Esophagus squamous epithelium (tissue), 5 donors: ENCODE measurements at places on chromosomes 6 and 20.

DNA sequence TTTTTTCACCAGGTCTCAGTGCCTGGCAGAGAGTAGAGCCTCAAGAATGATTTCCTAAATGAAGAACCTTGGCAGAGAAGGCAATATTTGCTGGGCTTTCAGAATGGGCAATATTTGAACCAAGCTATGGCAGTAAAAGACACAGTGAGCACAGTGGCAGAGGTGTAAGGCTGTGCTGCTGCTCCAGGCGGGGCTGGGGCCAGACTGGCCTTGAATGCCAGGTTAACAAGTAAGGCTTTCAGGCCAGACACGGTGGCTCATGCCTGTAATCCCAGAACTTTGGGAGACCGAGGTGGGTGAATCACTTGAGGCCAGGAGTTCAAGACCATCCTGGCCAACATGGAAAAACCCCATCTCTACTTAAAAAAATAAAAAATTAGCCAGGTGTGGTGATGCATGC lies 8.5 kb upstream of the MYL9 start:
- no peak for DNase-seq

DNA sequence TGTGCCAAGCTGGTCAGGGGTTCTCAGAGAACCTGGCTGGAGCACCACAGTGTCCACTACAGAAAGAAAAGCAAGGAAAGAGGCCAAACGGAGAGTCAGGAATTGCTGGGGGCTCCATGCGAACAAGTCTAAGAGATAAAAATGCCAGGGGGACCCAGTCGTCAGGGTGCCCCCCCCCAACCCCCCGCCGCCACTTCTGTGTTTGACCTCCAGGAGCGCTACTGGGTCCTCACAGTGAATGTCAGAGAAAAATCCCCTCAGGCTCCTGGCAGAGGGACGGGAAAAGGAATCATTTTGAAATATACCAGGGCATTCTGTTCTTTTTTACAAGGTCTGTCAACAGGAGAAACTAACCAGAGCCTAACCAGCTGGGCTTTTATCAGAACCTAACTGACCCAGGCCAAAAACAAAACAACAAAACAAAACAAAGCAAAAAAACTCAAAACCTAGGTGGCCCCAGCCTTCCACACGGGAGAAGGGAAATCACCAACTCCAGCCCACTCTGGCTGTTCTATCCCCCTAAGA lies 17.9 kb upstream of the NELFCD start:
- no peak for DNase-seq

DNA sequence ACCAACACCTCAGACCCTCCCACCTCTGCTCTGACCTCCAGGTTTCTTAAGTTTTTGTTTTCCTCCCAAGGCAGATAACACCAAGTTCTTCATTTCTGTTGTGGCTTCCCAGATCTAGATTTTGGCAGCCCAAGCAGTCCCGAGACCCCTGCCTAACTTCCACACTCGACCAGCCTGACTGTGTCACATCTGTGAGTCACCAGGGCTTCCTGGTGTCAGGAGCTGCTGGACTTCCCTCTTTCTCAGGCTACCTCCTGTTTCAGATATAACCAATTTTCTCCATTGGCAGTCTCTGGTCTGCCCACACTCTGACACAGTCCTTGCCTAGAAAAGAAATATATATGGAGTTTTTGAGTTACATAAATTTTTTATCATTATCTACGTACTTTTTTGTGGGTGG lies 46.1 kb upstream of the CCN6 start:
- no peak for DNase-seq

GRCh38 chr6:11083956-11084355 lies 9.7 kb upstream of the SMIM13 start:
- no peak for DNase-seq

GRCh38 chr20:23224806-23225205 lies 125.8 kb upstream of the NXT1 start:
- DNase-seq: no peak

GRCh38 chr6:164133095-164133494 lies 718.6 kb downstream of the QKI start:
- DNase-seq: no peak

- DNase-seq: no peak
Measured at GRCh38 chr20:39861381-39861780, 827.7 kb downstream of the MAFB start.

DNA sequence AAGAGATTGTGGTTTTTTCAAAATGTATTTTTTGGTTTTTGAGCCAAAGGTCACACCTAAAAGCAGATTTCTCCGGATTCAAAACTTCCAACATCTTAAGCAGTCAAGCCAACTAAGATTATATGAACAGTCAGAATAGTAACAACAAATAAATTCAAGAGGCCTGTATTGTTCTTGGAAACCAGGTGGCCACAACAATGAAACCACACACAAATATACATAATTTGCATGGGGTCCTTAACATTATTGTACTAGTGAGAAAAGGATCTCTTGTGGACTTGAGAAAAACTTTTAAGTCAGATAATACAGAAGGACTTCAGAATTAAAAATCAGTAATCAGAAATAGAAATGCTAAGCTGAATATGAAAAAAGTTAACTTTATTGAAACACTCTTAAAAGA lies 40.6 kb downstream of the NOL7 start:
- no peak for DNase-seq

DNA sequence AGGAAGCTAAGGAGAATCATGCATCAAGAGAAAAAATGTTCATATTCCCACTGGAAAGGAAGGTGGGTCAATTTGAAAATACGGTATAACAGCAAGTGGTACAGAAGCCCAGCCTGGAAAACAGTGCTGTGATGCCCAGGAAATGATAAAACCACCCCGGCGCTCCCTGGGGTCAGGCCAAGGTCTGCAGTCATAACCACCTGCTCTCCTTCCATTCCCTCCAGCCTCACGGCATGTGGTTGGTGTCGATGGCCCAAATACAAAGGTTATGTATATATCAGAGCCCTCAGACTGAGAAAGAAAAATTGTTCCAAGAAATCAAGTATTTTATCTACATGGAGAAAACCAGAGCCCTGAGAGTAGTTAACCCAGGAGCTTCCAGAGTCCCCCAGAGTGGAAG lies 208.1 kb upstream of the CDYL start:
- DNase-seq: no peak

DNA sequence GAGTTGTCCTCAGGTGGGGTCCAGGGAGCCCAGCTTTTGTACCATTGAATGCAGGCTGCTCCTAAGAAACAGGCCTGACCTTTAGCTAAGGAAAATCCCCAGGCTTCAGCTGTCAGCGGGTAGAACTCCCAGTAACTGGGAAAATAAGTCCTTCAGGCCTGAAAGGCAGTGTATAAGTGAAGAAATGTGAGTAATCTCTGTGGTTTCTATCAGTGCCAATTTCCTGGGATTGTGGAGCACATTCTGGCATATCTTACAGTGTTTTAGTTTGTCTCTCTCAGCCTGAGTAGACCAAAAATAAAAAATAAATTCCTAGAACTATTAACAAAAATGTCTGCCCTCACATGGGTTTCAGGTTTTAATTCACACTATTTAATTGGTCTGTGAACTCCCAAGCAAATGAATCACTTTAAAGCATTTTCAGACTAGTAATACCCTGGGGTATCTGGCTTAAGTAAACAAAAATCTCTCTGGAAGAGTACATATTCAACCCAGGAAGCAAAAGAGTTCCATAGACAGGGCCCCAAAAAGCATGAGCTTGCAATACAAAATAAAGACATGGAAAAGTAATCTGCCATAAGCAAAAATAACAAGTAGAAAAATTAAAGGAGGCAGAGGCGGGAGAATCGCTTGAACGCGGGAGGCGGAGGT lies 566.2 kb upstream of the NOX3 start:
- DNase-seq: no peak

DNA sequence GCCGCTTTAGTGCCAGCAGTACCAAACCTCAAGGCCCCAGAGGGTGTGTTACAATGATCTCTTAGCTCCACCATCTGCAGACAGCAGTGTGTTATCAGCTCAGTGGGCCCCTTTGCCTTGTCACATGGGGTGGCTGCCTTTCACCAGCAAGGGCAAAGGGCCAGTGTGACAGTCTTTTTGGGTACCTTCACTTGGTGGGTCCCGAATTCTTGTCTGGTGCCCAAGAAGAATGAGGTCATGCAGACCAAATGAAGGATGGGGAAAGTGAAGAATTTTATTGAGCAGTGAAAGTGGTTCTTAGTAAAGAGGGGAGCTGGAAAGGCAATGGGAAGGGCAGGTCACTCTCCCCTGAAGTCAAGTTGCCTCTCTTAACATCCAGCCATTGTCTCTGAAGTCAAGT lies 2.9 kb upstream of the SMIM28 start:
- DNase-seq: no peak

- no peak for DNase-seq
Measured at GRCh38 chr6:136137008-136137692, 113.0 kb downstream of the MTFR2 start.

DNA sequence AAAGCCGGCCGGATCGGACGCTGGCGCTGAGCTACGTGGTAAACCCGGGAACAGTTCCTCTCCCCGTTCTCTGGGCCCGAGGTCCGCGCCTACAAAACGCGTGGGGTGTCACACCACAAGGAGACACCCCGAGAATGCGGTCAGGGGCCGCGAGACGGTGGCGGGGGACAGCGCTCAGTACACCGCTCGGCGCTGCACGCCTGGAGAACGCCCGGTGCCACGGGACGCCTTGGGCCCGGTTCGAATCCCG lies 670 bp downstream of the NCOA5 start:
- no peak for DNase-seq
